ENCODE measurements at places on chromosomes 11 and 22.
A peak's percentile ranks its signal among the peaks of the same experiment; 100 is the strongest.

DNA sequence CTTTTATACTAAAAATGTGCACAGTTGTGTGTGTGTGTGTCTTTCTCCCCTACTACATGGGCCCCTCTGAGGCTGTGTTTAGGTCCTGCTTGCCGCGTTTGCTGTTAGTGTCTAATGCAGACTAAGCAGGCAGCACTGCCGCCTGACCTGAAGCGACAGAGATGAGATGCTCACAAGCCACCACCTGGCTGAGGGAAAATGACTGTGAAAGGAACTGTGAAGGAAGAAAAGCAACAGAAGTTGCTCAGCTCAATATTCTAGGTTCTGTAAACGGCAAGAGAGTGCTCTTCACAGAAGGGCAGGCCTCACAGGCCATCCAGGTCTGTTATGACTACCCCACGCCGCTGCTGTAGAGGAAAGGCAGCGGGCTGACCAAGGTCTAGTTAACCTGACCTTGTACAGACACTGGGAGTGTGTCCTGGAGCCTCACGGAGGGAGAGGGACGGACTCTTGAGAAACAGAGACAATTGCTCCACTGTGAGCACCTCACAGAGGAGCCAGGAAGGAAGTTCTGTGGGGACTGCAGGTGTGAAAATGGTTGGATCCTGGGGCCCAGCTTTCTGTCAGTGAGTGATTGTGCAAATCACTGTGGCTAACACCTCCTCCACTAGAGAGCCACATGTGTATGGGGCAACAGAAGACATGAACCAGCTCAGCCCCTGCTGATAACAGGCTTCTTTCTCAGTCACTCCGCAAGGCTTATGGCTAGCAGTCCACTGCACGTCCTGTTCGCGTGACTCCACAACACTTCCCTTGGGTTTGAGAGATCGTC lies 31.3 kb upstream of the YPEL1 start:
- no peak for DNase-seq

DNA sequence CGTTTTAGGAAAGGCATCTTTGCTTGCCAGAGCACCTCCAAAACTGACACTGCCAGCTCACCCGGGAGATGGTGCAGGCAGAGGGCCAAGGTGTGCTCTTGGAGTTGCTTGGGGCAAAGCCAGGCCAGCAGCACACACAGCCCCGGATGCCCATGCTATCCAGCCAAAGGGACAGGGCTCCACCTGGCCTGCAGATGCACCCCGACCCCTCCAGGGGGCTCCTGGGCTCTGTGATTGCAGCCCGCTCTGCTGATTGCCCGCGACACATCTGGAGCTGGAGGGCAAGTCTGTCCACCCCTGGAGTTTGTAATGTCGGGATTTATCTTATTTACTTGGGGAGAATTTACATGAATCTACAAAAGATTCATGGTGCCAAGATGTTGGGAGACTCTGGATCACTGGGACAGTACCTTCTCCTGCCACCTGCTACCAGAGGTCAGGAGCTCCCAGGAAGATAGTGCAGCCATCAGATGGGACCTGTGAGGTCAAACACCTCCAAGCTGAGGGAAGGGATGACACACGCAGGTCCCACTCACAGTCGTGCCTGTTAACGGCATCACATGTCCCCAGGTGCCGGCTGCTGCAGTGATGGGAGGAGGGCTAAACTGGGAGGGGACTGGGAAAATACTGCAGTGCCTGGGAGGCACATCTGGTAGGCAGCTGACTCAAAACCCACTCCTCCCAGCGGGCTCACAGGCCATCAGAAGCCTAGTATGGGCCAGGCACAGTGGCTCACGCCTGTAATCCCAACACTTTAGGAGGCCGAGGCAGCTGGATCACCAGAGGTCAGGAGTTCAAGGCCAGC lies 17.2 kb downstream of the CBX7 start:
- peak; percentile 25 for DNase-seq

DNA sequence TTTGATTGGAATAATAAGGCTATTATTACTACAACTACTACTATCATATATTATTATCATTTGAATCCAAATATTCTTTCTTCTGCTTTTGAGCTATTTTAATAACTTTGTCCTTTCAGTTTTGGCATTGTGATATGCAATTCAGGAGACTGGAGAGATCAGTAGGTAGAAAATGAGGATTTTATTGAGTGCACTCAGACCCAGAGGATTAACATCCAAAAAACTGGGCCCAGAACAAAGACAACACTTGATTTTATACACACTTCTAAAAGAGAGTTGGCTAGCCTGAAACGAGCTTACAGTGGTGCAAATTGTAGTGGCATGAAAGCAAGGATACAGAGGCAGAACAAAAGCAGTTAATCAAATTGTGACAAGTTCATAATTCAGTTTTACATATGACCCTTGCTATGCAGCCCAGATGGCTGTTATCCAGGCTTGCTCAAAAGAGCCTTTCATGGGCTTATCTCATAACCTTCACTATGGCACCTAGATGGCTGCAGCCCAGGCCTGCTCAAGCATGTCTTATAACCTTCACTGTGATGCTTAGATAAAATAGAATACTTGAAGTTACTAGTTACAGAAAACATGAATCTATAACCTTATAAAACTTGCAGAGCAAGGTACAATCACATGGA lies 796.3 kb upstream of the RAG2 start:
- no peak for DNase-seq

- DNase-seq: no peak
Measured at GRCh38 chr11:126129727-126130671, 67.3 kb upstream of the CDON start.

- DNase-seq: no peak
Measured at GRCh38 chr11:125429807-125430678, 66.0 kb downstream of the FEZ1 start.

- DNase-seq: no peak
Measured at GRCh38 chr22:19693981-19694670, 20.2 kb upstream of the SEPTIN5 start.

DNA sequence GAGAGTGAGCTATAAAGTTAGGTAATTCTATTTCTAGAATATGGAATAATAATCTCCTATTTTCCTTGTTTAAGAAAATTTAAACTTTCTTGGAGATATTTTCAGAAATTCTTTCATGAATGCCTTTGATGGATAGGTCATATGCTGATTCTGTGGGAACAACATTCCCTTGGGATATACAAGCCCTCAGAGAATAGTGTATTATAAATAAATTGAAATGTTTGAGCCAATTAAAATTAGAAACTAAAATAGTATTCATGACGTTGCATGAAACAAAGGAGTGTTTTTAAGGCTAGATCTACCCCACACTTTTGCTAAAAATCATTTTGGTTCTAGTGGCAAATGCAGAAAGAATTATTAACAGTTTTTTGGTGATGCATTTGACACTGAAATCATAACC lies 269.3 kb upstream of the ANO3 start:
- no peak for DNase-seq

DNA sequence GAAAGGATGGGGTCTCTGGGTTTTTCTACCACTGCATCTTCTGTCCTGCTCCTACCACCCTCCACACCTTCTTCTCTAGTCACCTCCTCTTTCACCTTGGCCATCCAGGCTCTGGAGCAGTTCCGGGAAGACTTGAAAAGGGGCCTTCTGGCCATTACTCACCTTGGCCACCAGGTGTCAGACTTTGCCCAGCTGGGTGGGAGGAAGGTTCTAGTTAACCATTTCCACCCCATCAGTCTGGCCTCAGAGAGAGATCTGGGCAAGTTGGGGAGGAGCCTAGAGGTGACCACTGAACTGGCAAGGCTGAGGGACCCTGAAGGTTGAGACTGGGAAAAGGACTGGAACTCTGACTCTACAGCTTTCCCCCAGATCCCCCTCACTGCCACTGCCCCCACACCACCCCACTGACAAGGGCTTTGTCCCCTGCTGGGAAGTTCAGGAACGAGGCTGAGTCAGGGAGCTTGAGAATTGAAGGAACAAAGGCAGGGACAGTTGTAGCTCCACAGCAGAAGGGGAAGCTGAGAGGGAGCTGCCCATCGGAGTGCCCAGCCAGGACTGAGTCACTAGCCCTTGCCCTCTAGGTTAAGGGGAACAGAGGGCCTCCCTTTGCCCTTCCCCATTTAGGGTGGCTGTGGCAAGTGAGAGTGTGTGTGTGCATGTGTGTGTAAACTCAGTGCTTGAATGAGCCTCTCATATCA lies 3.7 kb upstream of the POLD4 start:
- DNase-seq: peak; percentile 77

GRCh38 chr11:94336033-94336432 lies 31.7 kb downstream of the IZUMO1R start:
- DNase-seq: no peak

DNA sequence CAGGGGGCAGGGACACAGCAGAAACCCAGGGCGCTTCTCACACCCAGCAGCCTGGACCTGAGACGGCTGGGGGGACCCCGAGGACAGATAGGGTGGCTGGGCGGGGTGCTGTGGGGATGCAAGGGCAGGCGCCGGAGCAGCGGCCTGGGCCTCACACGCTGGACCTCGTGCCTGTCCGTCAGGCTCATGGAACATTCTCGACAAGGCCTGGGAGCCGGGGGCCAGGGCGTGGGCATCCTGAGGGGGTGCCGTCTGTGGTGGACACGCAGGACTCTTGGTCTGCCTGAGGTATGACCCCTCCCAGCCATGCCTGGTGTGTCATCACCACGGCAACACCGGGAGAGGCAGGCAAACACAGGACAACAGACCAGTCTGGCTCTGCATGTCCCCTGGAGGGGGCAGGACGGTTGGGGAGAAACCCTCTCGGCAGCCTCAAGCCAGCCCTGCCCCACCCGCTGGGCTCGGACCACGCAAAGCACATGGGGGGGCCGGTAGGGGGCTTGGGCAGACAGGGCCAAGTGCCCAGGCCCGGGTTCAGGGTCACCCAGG lies 21.4 kb downstream of the MRPL23 start:
- no peak for DNase-seq

- no peak for DNase-seq
Measured at GRCh38 chr11:60821827-60822599, 19.9 kb upstream of the CCDC86 start.

DNA sequence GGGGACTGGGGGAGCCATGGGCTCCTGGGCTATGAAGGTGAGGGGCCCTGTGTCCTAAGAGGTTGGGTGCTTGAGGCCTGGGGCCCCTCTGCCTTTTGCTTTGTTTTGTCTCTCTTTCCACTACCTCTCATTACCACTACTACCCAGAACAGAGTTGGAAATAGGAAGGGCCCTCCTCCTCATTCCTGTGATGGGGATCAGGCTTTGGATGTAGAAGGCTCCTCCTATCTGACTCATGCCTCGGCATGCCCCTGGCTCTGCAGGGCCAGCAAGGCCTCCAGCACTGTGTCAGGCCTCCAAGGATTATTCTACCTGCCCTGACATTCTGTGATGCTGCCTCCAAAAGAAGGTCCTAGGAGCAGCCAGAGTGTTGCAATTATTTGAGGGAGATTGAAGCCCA lies 766 bp downstream of the IZUMO1R start:
- DNase-seq: no peak

GRCh38 chr11:19919050-19919561 lies 206.5 kb downstream of the NAV2 start:
- peak; percentile 12 for DNase-seq

- DNase-seq: no peak
Measured at GRCh38 chr11:116970485-116971292, 127.5 kb downstream of the SIK3 start.

DNA sequence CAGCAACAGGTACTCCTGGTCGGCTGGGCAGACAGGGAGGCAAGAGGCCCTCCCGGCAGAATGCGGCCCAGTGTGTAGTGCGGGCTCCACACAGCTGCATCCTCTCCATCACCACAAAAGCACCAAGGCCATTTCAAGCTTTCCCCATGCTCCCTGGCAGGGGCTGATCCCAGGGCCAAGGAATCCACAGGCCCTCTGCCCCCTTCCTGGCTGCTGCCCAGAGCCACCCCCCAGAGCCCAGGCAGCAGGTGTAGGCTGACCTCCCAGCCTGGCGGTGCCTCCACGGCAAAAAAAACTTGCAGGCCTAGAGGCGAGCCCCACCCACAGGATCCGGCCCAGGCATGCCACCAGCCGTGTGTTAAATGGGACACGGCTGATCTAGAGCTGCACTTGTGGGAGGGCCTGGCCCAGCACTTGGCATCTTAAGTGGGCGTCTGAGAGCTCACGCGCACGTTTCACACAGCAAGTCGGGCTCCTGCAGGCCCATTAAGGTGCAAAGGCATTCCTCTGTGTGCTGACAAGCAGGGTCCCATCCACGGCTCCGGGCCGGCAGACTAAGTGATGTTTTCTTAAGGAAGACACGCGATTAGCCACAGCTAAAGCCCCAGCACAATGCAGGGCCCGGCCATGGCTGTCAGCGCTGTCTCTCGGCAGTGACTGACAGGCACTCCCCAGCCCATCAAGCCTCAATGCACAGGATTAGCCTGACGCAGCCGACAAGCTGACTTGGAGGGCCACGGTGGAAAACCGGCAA lies 19.8 kb upstream of the GNB1L start:
- no peak for DNase-seq

DNA sequence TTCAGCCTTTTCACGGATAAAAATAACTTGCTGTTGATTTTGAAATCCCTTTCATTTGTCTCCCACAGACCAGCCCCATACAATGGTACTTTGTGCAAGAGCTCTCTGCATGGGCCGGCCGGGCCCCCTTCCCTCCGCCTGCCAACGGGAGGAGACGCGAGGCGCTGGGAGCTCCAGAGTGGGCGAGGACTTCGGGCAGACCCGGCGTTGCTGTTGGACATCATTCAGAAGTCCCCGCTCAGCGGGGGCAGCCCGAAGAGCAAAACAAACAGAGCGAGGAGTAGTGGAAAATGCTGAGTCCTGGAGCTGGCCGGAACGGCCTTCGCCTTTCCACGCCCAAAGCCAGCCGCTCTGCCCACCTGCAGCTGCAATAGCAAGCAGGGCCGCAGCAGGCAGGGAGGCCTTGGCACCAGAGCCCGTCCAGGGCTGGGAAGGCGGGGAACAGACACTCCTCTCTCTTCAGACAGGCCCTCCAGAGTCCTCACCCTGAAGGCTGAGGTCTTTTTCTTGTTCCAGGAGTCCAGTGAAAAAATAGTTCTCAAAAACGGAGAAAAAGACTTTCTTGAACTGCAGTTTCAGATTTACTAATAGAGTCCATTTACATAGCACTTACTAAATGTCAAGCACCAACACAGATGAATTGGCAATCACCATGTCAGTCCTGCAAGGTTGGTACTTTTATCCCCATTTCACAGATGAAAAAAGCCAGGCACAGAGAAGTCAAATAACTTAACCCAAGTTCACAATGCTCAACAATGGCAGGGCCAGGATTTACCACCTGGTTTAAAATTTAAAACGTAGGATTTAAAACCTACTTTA lies 135.5 kb downstream of the ETS1 start:
- DNase-seq: no peak

GRCh38 chr11:78248903-78249302 lies 60.2 kb downstream of the USP35 start:
- DNase-seq: no peak

GRCh38 chr22:49574881-49575702 lies 252.6 kb downstream of the BRD1 start:
- DNase-seq: no peak

- DNase-seq: peak; percentile 84
Measured at GRCh38 chr11:31870609-31871309, 59.6 kb upstream of the PAX6 start.

DNA sequence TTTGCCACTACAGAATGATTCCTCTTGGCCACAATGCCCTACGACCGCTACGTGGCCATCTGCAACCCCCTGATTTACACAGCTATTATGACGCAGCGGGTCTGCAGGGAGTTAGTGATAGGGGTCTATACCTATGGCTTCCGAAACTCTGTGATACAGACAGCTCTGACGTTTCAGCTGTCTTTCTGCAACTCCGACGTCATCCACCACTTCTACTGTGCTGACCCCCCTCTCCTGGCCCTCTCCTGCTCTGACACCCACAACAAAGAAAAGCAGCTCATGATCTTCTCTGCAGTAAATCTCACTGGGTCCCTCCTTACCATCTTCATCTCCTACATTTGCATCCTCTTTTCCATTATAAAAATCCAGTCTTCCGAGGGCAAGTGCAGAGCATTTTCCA lies 52.3 kb upstream of the OR5P2 start:
- no peak for DNase-seq
